ENCODE measurements at places on chromosomes 2 and 18.
A peak's percentile ranks its signal among the peaks of the same experiment; 100 is the strongest.

- no peak for DNase-seq
These were observed 23.8 kb upstream of the MAL start for GRCh38 chr2:95001701-95002100.

- no peak for DNase-seq
These were observed 40.2 kb downstream of the ALK start for GRCh38 chr2:29881089-29881730.

DNA sequence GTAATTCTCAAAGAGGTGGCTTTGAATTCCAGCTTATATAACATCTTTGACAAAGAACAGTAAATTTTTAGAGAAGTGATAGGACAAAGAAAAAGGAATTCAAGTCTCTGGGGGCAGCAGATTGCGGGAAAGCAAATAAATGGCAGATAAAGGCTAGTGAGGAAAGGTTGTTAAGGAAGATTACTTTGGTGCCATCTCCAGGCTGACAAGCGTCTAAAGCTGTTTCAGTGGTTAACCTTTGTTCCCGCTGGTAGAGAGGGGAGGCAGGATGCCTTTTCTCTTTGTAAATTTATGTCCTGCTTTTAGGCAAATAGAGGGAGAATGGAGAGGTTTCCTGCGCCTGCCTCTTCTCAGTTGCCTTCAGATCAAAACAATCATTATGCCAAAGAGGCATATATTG lies 431.2 kb upstream of the CHST9 start:
- DNase-seq = no peak

DNA sequence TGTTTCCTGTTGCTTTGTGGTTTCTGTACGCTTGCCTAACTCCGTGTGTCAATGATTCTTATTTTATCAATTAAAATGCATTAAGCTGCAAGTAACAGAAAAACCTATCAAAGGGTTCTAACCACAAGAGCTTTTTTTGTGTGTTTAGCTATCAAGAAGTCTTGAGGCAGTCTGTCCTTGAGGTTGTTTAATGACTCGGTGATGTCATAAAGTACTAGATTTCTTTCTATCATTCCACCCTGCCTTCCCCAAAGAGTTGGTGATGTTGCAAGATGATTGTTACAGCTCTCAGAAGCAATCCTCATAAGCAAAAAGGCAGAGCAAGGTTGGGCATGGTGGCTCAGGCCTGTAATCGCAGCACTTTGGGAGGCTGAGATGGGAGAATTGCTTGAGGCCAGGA lies 51.9 kb upstream of the SPTBN1 start:
- DNase-seq = peak; percentile 8

DNA sequence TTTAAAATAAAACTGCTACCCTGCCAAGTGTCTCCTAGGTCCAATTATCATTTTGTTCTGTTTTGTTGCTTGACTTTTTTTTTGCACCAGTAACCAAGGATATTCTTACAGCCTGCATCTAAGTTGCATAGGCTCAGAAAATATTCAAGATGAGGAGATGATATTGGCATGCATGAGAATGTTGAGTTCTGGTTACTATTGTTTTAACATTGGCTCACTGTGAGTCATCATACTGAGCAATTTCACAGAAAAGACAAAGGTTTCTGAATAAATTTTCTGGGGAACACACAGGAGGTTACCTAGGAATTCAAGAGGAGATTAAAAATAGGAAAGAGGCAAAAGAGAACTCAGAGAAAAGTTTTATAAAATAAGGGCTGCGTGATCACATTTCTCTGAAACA lies 84.8 kb upstream of the POU3F3 start:
- peak; percentile 46 for DNase-seq

- DNase-seq = peak; percentile 83
These were observed 39.3 kb downstream of the LCT start for GRCh38 chr2:135797497-135798274.

DNA sequence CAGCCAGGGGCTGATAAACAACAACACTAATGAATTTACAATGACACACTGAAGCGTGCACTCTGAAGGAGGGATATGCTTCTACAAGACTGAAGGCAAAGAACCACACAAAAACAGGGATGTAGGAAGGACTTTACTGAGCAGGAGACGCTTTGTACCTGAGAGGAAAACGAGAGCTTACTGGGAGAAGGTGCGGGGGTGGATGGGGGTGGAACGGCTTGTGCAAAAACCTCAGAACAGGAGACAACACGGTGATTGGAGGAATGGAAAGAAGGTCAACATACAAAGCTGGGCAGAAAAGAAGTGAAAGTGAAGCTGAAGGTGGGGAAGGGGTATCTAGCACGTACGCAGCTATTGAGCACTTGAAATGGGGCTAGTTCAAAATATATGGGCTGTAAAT lies 93.1 kb downstream of the SLC8A1 start:
- no peak for DNase-seq

All from suppressor macrophage treated with lipopolysaccharide for 4 hours (primary cell).